ENCODE measurements at places on chromosomes 3 and 15. TPM values are rescaled to one million over a fixed set of nuclear protein-coding genes. Genes with fewer than 3 reads are reported as not detected.
A peak's percentile ranks its signal among the peaks of the same experiment; 100 is the strongest.

KNG1 gene
- total RNA-seq, result not detected

GRCh38 chr15:41795996-41796856, 21.9 kb downstream of the MAPKBP1 start:
- DNase-seq, result no peak

DNA sequence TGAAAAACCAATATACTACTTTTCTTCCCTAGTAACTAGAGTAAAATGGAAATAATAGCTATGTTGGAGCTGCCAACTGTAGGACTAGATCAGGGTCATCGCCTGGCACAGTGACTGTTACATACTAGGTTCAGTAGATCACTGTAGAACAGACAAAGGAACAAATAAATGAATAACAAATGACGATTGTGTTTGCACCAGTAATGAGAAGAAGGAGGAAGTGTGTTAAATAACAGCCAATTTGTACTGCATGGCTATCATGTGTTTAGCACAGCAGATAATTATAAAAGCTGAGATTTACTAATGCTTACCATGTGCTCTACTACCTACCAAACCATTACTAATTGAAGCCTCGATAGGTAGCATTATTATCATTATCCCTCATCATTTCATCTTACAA, 85.3 kb upstream of the FXR1 start:
- no peak for DNase-seq

DNA sequence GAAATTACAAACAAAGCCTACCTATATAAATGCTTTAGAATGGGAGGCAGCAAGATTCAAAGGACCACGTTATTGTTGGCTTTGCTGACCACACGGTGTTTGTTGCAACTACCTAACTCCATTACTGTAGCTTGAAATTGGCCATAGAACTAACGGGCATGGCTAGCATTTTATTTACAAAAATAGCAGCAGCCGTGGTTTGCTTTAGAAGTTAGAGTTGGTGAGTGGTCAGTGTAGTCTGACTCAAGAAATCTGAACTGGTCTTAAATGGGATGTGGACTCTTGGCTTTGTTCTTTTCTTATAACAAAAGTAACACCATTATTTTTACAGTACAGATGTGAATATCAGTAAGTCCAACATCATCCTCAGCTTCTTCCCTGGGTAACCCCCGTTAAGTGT, 10.6 kb downstream of the ATP1B3 start:
- no peak for DNase-seq

ADAMTS17 gene
- total RNA-seq, result not detected

RLBP1 gene
- not detected for total RNA-seq

DNA sequence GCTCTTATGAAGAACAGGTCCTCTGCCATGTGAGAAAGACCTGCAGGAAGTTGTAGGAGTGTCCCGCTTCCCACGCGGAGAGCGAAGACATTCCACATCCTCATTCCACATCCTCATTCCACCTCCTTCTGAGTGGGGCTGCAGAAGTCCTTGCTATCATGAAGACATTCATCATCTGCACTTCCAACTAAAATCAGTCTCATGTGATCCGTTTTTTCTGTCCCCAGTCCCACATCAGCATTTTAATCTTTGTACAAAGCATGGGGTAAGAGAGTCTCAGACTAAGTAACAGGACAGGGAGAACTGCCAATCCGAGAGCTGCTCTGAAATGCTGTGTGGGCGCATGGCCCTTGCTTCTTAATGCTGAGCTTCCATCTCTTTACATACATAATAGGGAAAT, 227.2 kb downstream of the RSRC1 start:
- no peak for DNase-seq

NIT2 gene
- 123 TPM for total RNA-seq

SSUH2 gene
- not detected for total RNA-seq

GNAT1 gene
- total RNA-seq, result not detected

- DNase-seq, result peak; percentile 11
Measured at GRCh38 chr3:8524249-8524648, 22.6 kb downstream of the LMCD1 start.

DNA sequence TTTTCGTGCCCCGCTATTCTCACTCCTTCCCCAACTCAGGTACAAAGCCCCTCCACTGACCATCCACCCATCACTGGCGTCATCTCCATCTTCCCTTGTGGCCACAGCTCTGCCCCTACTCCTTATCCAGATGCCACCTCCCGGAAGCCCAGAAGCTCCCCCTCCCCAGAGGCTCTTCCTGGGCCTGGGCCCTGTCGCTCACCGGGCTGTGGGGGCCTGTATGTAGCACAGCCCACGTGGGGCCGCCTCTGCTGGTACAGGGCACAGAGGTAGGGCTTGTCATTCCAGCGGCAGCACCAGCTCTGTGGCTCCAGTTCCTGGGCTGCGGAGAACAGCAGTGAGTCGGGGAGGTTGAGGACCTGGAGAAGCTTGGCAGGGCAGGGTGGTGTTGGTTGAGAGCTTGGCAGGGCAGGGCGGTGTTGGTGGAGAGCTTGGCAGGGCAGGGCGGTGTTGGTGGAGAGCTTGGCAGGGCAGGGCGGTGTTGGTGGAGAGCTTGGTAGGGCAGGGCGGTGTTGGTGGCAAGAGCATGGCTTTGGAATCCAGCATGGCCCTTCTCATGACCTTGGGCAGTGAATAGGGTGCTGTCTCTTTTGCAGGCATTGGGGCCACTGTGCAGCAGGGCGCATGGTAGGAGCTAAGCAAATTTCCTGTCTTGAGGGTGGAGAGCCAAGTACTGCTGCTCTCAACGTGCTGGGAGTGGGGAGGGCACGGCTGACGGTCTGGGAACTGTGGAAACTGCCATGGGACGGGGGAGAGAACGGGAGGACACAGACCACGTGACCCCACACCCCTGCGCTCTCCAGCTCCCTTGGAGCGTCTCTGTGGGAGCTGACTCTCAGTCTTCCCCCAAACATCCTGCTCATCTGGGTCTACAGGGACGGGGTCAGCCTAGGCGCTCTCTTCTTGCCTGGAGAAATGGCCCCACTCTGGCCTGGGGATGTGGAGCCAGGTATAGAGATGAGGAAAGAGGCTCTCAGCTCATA, 43.4 kb downstream of the MUC20 start:
- no peak for DNase-seq

C3orf49 gene
- total RNA-seq, result not detected

DNA sequence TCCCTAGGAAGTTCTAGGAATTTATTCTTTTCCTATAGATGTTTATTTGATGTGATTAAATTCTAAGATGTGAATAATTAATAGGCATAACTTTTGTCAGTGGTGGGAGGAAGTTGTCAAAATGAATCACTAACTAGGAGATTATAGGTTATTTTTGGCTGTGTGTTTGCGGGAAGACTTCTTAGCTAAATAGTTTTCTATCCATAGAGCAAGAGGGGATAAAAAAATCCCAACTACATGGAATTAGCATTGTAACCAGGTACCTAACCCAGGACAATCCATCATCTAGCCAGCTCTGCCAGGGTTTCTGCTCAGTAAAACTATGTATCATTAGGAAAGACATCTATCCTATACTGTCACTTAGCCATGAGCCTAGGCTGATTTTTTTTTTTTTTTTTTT, 23.9 kb downstream of the SLC30A4 start:
- no peak for DNase-seq

DNA sequence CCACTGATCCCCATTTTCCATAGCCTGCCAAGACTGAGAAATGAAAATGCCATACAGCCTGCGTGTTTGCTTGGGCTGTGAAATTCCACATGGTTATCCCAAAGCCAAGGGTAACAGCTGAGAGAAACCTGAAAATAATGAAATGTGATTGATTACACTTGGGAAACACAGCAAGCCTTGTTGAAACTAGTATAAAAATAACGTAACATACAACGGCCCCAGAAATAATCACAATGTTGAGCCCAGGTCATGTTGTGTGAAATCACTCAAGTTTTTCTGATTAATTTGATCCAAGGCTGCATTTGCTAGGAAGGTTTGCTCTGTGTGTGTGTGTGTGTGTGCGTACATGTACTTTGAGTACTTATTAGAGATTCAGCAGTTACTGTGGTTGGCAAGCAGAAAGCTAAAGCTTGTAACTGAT, 269.0 kb downstream of the OXSM start:
- no peak for DNase-seq

DNA sequence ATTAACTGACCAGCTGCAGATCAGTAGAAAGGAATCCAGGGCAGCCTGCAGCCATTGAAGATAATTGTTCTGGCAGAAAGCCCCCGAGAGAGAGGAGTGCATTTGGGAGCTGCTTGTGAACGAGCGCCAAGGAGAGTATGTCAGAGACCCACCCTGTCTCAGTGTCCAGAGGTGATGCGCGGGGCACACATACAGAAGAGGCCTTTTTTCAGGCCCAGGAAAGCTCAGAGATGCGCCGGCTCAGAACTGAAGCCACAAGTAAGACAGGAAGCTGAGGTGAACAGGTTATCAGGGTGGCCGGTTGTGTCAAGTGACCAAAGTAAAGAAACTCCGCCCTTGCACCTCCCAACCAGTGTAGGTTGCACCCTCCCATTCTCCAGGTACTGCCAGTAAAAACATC, 59.8 kb upstream of the HEG1 start:
- peak; percentile 98 for DNase-seq

IL17RD gene
- 2.5 TPM for total RNA-seq

DNA sequence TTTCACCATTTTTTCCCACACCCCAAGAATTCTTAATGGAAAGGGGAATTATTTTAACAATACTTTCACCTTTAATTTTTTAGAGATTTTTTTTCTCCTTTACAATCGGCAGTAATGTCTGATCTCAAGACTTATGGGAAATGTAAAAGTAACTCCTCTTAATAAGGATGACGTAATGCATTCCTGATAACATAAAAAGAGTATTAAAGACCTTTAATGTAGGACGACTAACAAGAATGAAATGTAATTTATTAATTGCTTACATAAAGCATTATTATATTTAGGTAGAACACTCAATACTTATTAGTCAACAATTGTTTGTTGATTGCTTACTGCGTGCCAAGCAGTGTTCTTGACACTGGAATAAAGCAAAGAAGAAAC, 416.8 kb upstream of the NAALADL2 start:
- DNase-seq, result no peak

CLDN1 gene
- 1.3 TPM for total RNA-seq

GRCh38 chr3:56985878-56986277, 74.6 kb upstream of the SPATA12 start:
- no peak for DNase-seq
